Fibroblast of lung (primary cell): ENCODE measurements at places on chromosomes 5 and 9.

DNA sequence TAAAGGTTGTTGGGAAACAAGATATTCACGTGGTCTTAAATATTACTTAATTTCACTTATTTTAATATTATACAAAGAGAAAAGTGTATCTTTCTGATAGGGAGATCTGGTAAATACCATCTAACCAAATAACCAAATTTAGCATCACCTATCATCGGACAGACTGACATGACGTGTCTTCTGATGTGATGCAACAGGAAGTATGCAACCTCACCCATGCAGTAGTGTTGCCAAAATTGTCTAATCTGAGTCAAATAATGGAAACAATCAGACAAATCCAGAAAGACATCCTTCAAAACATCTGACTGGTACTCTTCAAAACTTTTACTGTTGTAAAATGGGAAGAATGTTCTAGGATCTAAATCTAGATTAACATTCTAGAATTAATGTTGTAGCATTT, 148.0 kb downstream of the FGF1 start:
- no peak for DNase-seq

DNA sequence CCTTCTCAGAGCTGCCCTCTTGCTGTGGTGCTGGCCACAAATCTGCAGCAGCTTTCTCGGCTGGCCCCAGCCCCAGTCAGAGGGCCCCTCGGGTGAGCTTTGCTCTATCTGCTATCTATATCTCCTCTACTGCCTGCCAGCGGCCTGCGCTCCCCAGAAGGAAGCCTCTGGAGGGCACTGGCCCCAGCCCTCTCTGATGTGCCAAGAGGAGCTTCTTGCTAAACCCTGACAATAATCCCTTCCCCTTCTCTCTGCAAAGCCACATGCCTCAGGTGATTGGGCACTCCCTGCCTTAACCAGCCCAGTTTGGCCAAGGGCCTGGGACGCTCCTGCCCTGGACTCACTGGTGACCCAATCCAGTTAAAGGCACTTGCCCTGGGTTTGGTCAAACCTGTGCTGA, 42.7 kb downstream of the CAMK2A start:
- DNase-seq = no peak

- DNase-seq = peak; percentile 73
Measured at GRCh38 chr5:158609333-158610050, 490.2 kb downstream of the EBF1 start.

GRCh38 chr5:148125641-148126040, 42.7 kb upstream of the SPINK14 start:
- DNase-seq = peak; percentile 11

DNA sequence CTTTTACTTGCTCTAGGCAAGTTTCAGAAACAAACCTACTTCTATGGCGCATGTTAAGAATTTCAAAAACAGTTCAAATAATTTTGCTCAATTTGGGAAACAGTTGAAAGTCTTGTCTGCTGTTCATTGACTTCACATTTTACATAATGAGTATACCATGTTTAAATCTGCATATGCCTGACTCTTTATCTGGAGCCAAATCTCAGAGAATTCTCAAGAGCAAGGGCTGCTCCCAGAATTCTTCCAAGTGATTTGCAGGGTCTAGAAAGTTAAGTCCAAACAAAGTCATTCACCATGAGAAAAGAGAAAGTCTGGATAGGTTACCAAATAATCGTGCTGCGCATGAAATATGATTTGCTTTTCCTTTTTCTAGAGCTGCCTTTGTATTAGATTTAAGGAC, 160.2 kb downstream of the CHSY3 start:
- DNase-seq = no peak
